ENCODE measurements at places on chromosomes 6 and 20.

DNA sequence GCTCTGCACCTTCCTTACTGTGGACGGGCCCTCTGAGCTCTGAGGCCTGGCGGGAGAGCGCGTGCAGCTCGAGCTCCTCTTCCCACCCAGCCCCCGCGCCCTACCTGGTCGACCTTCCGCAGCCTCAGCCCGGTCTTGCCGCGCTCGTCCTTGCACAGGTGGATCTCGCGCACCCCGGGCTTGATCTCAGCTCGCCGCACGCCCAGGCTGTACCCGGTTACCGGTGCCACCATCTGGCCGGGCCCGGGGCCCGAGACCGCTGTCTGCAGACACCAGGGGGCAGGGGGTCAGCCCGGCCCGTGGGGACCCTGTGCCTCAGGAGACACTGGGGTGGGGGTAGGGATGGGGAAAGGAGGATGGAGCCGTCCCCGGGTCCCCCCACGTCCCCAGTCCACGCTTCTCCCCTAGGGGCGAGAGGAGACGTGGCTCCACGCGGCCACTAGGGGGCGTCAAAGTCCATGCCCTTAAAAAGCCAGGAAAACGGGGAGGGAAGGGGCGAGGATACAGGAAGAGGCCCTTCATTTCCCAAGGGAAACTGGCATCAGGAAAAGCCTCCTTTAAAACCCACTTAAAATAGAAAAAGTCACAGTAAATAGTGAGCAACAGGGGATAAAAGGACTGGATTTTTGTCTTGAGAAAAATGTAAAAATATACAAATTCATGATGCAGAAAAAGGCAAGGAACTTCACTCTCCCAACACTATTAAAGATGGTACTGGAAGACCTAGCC, 15.5 kb downstream of the SDCBP2 start:
- no peak for DNase-seq

DNA sequence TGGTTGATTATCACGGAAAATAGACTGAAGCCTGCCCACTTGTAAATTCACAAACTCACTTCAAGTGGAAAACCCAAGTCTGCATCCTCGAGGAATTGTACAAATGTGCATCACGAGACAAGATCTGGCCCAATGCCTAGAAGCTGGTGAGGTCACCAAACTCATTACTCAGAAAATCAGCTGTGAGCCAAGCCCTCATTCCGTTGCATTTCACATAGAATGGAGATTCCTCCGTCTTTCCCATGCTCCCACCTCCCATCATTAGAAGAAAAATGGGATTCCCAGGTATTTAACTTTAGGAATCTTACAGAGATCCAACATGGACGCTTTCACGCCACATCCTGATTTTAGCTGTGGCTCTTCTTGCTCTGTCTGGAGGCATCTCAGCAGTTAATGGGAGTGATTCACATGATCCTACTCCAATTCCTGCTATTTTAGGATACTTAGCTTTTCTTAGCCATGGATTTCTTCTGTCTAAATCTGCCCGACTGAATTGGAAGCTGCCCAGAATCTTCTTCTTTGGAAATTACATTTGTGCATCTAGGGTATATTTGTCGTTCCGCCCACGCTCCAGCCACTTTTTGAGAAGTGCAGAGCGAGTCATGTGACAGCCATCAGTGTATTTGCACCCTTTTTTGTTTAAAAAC, 68.7 kb upstream of the STMND1 start:
- no peak for DNase-seq

- DNase-seq = no peak
Observed at GRCh38 chr6:150418827-150419594, 50.2 kb downstream of the IYD start.

DNA sequence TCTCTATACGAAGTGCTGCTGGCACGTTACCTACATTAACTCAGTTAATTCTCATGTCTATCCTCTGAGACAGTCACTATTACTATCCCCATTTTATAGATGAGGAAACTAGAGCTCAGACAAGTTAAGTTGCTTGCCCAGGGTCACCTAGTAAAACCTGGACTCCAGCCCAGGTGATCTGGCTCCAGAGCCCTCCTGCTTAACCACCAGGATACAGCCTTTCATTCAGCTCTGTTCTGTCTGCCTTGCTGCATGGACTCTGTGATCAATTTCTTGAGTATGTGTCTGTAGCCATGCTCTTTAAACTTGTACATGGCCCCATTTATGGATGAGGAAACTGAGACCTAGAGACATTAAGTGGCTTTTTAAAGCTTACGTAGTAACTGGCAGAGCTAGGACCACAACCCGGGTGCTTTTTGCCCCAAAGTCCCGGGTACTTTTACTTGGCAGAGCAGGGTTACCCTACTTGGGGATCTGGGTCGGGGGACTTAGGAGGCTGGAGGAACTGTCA, 4.7 kb downstream of the CDKN1A start:
- no peak for DNase-seq

DNA sequence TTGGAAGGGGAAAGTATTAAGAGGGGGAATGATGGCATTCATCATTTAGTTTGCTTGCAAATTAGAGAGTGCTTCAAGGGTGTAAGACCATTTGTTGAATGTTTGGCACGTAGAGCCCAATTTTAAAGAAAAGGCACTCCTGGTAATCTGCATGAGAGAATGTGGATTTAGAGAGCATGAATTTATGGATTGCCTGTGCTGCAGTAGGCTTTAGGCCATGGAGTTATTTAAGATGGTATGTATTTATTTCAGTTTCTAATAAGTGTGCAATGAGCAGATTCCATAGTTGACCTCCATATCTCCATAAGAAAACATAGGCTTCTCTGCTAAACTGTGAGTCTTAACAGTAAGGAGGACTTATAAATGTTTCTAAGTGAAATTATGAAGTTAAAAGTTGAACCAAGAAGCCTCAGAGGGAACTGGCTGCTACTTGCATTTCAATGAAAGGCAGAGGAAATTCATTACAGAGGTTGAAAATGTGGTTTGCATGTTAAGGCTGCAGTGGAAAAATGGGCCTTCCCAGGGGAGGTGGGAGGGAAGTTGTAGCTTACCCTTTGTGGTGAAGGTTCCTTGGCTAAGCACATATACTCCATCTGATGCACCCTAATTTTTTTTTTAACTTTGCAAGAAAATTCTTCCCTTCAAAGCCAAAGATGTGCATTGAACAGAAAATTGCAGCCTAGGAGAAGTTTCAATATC, 134.2 kb downstream of the CARMIL1 start:
- DNase-seq = no peak

GRCh38 chr20:44449864-44450263, 25.8 kb upstream of the TTPAL start:
- DNase-seq = no peak

DNA sequence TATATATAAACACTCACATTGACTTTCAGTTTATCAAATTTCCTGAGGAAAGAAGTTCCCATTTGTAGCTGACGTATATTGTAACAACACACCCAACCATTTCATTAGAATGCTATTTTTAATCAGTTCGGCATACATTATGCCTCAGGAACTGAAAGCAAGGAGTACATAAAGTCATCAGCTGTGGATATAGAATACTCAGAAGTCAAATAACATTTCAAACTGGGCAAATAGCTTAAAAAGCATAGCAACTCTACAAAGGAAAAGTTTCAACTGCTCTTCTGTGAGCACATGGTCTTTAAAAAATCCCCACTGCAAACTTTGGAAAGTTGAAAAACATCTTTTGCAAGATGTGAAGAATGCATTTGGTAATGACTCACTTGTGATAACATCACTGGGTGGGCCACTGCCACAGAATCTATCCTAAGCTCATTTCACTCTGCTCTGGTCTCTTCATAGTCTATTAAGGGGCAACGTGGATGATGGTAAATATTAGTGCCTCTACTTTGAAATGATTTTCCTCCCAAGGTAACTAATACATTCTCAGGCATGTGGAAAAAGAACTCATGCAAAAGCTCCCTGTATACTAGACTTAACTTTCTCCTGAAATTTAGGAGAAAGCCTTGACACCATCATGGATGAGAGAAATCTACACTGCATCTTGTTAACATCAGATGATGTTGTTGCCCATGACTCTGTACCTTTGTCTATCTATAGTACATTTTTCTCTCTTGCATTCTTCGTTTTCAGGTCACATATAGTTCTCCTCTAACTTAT, 49.2 kb downstream of the FYN start:
- DNase-seq = no peak

- no peak for DNase-seq
Observed at GRCh38 chr6:31702405-31702818, 712 bp downstream of the ABHD16A start.

DNA sequence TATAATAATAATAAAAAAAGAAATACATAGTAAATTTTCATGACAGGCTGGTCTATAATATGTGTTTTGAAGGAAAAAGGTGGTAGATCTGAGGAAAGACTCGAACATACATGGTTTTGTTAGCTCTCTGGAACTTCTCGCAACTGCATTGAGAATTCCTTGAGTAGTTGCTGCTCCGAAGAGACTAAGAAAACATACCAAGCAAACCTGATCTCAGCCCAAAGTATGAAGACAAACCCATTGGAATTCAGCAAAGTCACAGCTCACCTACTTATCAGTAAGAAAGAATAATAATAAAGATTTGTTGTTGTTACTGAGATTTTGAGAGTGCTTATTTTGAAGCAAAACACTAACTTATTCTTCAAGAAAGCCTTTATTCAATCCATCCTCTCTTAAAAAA, 1107.1 kb upstream of the EYS start:
- no peak for DNase-seq
